ENCODE measurements at places on chromosomes 3 and 15. TPM values are rescaled to one million over a fixed set of nuclear protein-coding genes. Genes with fewer than 3 reads are reported as not detected.
A peak's percentile ranks its signal among the peaks of the same experiment; 100 is the strongest.

The TTC21A gene
- total RNA-seq, result 18.8 TPM

The FGF7 gene
- 24.2 TPM for total RNA-seq

The ARGFX gene
- not detected for total RNA-seq

The RNF111 gene
- total RNA-seq, result 39.8 TPM

The HRH1 gene
- total RNA-seq, result 6.4 TPM

The UROC1 gene
- total RNA-seq, result not detected

The IMPG2 gene
- total RNA-seq, result 0.21 TPM

The GOLGA8M gene
- total RNA-seq, result 2.9 TPM

The SLC12A8 gene
- 9.1 TPM for total RNA-seq

The UBXN7 gene
- total RNA-seq, result 56.2 TPM

The SATB1 gene
- 30.2 TPM for total RNA-seq

The AGBL1 gene
- 12.0 TPM for total RNA-seq

DNA sequence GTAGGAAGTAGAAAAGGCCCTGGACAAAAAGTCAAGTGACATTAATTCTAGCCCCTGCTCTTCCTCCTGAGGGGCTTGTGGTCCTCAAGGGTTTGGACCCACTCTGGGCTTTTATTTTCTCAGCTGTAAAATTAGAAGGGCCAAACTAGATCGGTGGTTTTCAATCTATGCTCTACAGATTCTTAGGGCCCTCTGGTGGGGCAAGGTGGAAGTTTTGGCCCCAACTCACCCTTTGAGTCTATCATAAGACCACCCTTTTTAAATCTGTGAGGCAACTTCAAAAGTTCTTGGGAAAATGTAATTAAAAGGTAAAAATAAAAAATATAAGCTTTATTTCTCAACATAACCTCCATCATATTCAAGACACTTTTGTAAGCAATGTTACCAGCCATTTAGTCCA, 25.6 kb upstream of the CFAP161 start:
- no peak overlapping the region for H3K27ac ChIP-seq
- no peak overlapping the region for H3K4me3 ChIP-seq
- no peaks in the 10 kb centered on the region for H3K27me3 ChIP-seq
- peaks cover 28% of the 10 kb centered on the region for H3K4me1 ChIP-seq
- no peaks in the 10 kb centered on the region for H3K36me3 ChIP-seq

- no peak overlapping the region for H3K27ac ChIP-seq
- no peaks in the 10 kb centered on the region for H3K4me1 ChIP-seq
- no peak overlapping the region for H3K4me3 ChIP-seq
Observed at GRCh38 chr3:58068122-58068809, 60.0 kb downstream of the FLNB start.

DNA sequence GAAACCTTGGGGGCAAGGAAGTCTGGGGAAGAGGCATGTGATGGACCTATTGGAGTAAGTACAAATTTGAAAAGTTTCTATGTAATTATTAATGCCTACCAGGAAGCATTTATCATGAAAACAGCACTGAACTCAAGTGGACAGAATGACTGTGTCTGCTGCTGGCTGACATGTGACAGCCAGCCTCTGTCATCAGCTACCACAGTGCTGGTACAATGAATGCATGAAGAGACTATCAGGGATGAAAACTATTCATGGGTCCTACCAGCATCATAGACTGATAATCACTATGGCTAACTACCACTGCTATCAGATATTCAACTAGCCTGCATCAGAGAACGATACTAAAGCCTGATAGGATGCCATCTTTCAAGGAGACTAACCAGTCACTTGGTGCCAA, 193.5 kb downstream of the RAP2B start:
- H3K36me3 ChIP-seq, result no peaks in the 10 kb centered on the region
- no peak overlapping the region for H3K4me3 ChIP-seq
- H3K27me3 ChIP-seq, result no peaks in the 10 kb centered on the region
- H3K4me1 ChIP-seq, result no peaks in the 10 kb centered on the region
- DNase-seq, result no peak

- H3K4me1 ChIP-seq, result no peaks in the 10 kb centered on the region
- H3K36me3 ChIP-seq, result no peaks in the 10 kb centered on the region
- H3K4me3 ChIP-seq, result no peak overlapping the region
- DNase-seq, result no peak
Observed at GRCh38 chr3:117553461-117553860, 843.9 kb downstream of the TUSC7 start.

- H3K27me3 ChIP-seq, result no peaks in the 10 kb centered on the region
- no peak overlapping the region for H3K4me3 ChIP-seq
- H3K36me3 ChIP-seq, result no peaks in the 10 kb centered on the region
- no peak for DNase-seq
- H3K27ac ChIP-seq, result no peak overlapping the region
Observed at GRCh38 chr3:15458212-15458780, 30.9 kb downstream of the EAF1 start.

GRCh38 chr3:23900744-23901143, 16.0 kb downstream of the NKIRAS1 start:
- H3K36me3 ChIP-seq, result peaks cover 41% of the 10 kb centered on the region
- H3K27ac ChIP-seq, result no peak overlapping the region
- H3K4me1 ChIP-seq, result no peaks in the 10 kb centered on the region
- DNase-seq, result no peak

GRCh38 chr3:187288131-187288854, 3.2 kb downstream of the MASP1 start:
- peak overlapping the region; percentile 32 for H3K27ac ChIP-seq
- H3K36me3 ChIP-seq, result no peaks in the 10 kb centered on the region
- H3K4me1 ChIP-seq, result peaks cover 21% of the 10 kb centered on the region
- H3K4me3 ChIP-seq, result no peak overlapping the region
- no peaks in the 10 kb centered on the region for H3K27me3 ChIP-seq
- DNase-seq, result no peak

DNA sequence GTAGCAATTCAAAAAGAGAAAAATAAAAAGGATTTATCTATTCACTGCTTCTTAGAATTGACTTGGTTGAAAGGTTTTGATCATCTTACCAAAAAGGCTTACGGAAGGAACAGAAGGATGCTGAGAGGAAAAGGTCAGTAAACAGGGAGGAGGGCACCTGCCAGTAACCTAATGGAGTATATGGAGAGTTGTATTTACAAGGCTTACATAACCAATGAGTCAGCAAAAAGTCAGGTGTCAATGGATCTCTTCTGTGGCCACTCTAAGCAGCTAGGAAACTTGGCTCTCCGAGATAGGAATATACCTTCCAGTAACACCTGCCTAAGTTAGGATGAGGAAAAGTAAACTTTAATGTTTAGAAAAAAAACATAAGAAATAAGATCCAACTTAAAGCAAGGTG, 80.5 kb upstream of the PLXND1 start:
- peaks cover 12% of the 10 kb centered on the region for H3K4me1 ChIP-seq
- H3K4me3 ChIP-seq, result no peak overlapping the region
- no peak overlapping the region for H3K27ac ChIP-seq
- no peaks in the 10 kb centered on the region for H3K27me3 ChIP-seq
- H3K36me3 ChIP-seq, result no peaks in the 10 kb centered on the region
- no peak for DNase-seq

DNA sequence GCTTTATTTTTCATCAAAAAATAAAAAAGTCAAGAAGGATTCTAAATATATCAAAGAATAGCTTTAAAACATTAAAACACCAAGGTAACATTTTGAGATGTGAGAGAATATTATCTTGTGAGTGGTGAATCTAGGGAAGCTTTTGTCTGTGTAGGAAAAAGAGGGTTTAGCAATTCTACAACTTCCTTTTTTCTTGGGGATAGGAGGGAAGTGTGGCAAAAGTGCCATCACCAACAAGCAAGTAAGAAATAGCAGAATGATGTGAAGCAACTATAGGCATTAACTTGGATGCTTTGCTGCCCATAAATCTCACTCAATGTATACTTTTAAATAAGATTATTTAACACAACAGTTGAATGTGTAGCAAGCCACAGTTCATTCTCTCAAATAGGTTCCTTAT, 57.8 kb upstream of the SUCLG2 start:
- no peaks in the 10 kb centered on the region for H3K4me1 ChIP-seq
- no peaks in the 10 kb centered on the region for H3K27me3 ChIP-seq
- no peak overlapping the region for H3K27ac ChIP-seq
- DNase-seq, result no peak

DNA sequence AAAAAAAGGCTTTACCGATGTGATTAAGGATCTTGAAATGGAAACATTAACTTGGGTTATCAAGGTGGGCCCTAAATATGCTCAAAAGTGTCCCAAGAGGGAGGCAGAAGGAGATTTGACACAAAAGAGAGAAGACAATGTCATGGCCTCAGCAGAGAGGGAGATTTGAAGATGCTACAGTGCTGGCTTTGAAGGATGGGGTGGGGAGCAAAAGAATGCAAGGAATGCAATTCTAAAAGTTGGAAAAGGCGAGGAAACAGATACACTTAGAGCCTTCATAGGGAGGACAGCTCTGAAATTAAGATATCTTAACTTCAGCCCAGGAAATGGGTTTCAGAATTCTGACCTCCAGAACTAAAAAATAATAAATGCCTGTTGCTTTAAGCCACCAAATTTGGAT, 314.5 kb upstream of the CCDC54 start:
- DNase-seq, result no peak
- H3K4me1 ChIP-seq, result peaks cover 19% of the 10 kb centered on the region
- no peaks in the 10 kb centered on the region for H3K27me3 ChIP-seq
- H3K27ac ChIP-seq, result no peak overlapping the region
- no peaks in the 10 kb centered on the region for H3K36me3 ChIP-seq
- no peak overlapping the region for H3K4me3 ChIP-seq

- no peak overlapping the region for H3K4me3 ChIP-seq
- no peak for DNase-seq
- H3K27me3 ChIP-seq, result no peaks in the 10 kb centered on the region
- no peaks in the 10 kb centered on the region for H3K36me3 ChIP-seq
- H3K4me1 ChIP-seq, result peaks cover 11% of the 10 kb centered on the region
- H3K27ac ChIP-seq, result no peak overlapping the region
Observed at GRCh38 chr3:31892916-31893573, 88.0 kb downstream of the OSBPL10 start.

DNA sequence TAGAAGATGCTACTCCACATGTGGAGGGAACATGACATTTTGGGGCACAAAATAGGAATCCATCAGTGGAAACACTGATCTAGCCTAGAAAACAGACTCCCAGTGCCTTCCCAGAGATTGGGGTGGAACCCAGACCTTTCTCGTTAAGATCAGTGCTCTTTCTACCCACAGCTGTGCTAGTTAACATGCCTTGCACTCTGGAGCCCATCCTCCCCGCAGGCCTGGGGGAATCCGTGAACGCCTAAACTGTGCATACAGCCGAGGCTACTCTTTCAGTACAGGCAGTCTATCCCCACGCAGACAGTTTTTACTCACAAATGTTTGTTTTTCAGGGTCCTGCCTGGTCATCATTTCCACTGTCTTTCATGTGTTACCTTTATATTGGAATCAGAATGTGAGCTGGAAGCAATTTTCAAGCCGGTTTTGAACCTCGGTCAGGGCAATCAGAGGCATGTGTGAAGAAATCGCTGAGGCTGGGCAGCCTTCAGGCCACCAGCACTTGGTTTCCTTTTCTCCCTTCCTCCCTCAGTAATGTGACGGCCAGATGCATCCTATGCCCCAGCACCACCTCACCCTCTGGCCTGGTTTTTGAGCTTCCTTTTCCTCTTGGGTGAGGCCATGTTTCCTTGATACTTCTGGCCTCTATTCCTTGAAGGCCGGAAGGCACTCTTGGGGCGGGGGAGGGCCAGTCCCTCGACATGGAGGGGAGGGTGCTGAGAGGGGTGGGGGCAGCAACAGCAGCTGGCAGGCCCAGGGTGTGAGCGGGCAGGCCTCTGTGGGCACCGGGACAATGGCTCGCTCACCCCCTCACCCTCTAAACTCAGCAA, 123.6 kb upstream of the GALNT15 start:
- peaks cover 29% of the 10 kb centered on the region for H3K4me1 ChIP-seq
- no peak overlapping the region for H3K4me3 ChIP-seq

- DNase-seq, result no peak
- no peaks in the 10 kb centered on the region for H3K27me3 ChIP-seq
- H3K36me3 ChIP-seq, result no peaks in the 10 kb centered on the region
- H3K27ac ChIP-seq, result peak overlapping the region; percentile 56
- peaks cover 77% of the 10 kb centered on the region for H3K4me1 ChIP-seq
- no peak overlapping the region for H3K4me3 ChIP-seq
Observed at GRCh38 chr3:11636394-11636770, 7.3 kb downstream of the VGLL4 start.

- H3K27ac ChIP-seq, result no peak overlapping the region
- no peak for DNase-seq
- H3K4me1 ChIP-seq, result no peaks in the 10 kb centered on the region
- H3K27me3 ChIP-seq, result no peaks in the 10 kb centered on the region
Observed at GRCh38 chr3:84998545-84998944, 39.8 kb downstream of the CADM2 start.

GRCh38 chr15:69424748-69425413, 10.7 kb downstream of the KIF23 start:
- H3K36me3 ChIP-seq, result no peaks in the 10 kb centered on the region
- no peak overlapping the region for H3K4me3 ChIP-seq
- no peaks in the 10 kb centered on the region for H3K4me1 ChIP-seq
- no peaks in the 10 kb centered on the region for H3K27me3 ChIP-seq

- H3K36me3 ChIP-seq, result no peaks in the 10 kb centered on the region
- no peaks in the 10 kb centered on the region for H3K4me1 ChIP-seq
- no peak overlapping the region for H3K27ac ChIP-seq
- DNase-seq, result no peak
Observed at GRCh38 chr3:48356419-48356818, 15.6 kb upstream of the FBXW12 start.

GRCh38 chr3:43733459-43734384, 43.0 kb downstream of the ABHD5 start:
- peaks cover 4% of the 10 kb centered on the region for H3K36me3 ChIP-seq
- H3K4me1 ChIP-seq, result peaks cover 4% of the 10 kb centered on the region
- no peak for DNase-seq

GRCh38 chr15:37794947-37795346, 139.5 kb upstream of the TMCO5A start:
- no peaks in the 10 kb centered on the region for H3K36me3 ChIP-seq
- H3K4me1 ChIP-seq, result no peaks in the 10 kb centered on the region
- no peak overlapping the region for H3K27ac ChIP-seq
- H3K4me3 ChIP-seq, result no peak overlapping the region
- no peak for DNase-seq
- no peaks in the 10 kb centered on the region for H3K27me3 ChIP-seq

All from lower lobe of right lung (tissue), 2 donors.